ENCODE measurements at places on chromosomes 11 and 22. TPM values are rescaled to one million over a fixed set of nuclear protein-coding genes. Genes with fewer than 3 reads are reported as not detected.

DNA sequence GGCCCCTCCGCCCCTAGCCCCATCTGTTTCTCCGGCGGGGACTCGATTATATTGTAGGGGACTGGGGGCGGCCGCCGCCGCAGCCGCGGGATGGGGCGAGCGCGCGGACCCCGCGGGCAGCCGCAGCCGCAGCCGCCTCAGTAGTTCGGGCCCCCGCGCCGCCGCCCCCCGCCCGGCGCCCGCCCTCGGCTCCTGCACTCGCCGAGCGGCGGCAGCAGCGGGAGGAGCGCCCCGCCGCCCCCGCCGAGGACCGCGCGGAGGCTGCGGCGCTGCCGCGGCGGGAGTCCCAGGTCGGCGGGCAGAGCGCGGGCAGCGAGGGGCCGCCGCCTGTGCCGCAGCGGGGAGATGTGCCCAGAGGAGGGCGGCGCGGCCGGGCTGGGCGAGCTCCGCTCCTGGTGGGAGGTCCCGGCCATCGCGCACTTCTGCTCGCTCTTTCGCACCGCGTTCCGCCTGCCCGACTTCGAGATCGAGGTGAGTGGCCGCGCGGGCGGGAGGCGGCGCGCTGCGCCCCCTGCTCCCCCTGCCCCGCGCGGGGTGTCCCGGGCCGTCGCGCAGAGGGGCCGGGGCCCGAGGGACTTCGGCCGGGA is at the start of gene CECR2:
Gene CECR2, plus strand, starts transcription at position 22 of the 587 bp plus-strand sequence. Its CDS starts 324 bp downstream, at position 346.
- DNase-seq, result no peak

DNA sequence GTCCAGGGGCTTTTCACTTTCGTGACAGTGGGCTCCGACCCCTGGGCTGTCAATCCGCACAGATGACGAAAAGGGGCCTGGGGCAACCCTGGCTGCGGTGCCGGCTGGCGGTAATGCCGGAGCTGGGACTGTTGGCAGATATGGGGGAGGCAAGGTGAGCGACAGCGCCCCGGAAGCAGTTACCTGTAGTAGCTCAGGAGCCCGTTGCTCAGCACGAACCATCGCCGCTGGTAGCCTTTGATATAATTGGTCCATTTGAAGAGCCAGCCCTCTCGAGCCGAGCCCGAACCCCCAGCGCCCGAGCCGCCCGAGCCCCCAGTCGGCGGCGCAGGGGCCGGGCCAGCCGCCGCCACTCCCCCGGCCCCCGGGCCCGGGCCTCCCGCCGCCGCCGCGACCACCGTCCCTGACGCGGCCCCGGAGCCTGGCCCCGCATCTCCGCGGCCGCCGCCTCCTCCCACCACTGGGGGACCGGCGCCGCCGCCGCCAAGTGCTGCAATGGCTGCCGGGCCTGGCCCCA is 396 bp downstream of the OSBP start:
- peak; percentile 54 for DNase-seq

RIBC2 gene
- not detected for total RNA-seq

H19 gene
- 59.4 TPM for total RNA-seq

DNA sequence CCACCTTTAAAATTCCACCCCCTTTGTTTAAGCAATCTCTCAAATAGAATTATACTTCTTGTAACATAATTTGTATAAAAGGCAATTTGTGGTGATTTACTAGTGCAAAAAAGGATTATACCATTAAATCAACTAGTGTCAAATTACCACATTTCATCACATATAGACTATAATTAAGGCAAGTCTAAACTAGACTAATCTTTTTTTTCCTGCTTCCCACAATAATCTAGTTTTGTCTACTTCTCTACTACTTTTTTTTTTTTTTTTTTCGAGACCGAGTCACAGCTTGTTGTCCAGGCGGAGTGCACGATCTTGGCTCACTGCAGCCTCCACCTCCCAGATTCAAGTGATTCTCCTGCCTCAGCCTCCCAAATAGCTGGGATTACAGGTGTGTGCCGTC is 36.1 kb upstream of the FZD4 start:
- DNase-seq, result peak; percentile 81
